Foreskin fibroblast (primary cell): ENCODE measurements at places on chromosomes 1 and 21.

GRCh38 chr1:197911857-197912696 is 5.1 kb upstream of the LHX9 start:
- DNase-seq: no peak

DNA sequence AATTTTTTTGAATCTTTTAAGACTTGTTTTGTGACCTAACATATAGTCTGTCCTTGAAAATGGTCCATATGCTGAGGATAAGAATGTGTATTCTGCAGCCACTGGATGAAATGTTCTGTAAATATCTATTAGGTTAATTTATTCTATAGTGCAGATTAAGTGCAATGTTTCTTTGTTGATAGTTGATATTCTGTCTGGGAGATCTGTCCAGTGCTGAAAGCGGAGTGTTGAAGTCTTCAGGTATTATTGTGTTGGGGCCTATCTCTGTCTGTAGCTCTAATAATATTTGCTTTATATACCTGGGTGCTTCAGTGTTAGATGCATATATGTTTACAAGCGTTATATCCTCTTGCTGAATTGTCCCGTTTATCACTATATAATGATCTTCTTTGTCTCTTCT is 7.7 kb upstream of the KLHL12 start:
- DNase-seq: no peak

DNA sequence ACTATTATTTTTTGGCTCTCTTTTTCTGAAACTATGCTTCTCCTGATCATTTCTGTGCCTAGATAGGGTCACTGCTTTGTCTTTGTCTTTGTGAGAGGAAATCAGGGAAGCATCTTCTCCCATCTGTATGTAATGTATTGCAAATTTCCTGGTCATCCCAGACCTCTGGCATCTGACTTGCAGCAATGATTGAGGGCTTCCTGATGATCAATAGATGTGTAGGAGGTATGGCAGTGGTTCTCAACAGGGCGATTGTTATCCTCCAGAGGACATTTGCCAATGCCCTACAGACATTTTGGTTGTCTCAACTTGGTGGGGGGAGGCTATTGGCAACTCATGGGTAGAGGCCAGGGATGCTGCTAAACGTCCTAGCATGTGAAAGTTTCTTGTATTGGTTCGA is 64.7 kb downstream of the RGL1 start:
- peak; percentile 64 for DNase-seq

DNA sequence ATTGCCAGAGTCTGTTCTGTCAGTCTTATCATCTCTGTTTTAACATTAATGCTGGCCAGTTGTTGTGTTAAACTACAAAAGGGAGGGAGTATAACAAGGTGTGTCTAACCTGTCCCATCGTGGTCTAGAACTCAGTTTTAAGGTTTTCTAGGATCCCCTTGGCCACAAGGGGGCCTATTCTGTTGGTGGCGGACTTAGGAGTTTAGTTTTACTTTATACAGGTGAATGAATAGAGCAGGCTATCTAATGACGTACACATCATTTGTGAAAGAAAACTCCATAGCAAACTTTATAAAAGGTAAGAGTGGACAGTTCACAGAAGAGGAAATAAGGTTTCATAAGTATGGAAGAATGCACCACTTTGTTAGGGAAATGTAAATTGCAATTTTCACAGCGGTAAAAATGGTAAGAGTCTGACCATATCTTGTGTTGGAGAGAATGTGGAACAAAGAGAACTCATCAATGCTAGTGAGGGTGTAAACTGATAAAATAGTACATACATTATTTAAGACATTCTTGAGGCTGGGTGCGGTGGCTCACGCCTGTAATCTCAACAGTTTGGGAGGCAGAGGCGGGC is 2.5 kb upstream of the ATF6 start:
- peak; percentile 33 for DNase-seq

- DNase-seq: no peak
These were observed 24.9 kb downstream of the USP25 start for GRCh38 chr21:15754640-15755039.

- no peak for DNase-seq
These were observed 42.1 kb upstream of the LEPR start for GRCh38 chr1:65378247-65378946.

DNA sequence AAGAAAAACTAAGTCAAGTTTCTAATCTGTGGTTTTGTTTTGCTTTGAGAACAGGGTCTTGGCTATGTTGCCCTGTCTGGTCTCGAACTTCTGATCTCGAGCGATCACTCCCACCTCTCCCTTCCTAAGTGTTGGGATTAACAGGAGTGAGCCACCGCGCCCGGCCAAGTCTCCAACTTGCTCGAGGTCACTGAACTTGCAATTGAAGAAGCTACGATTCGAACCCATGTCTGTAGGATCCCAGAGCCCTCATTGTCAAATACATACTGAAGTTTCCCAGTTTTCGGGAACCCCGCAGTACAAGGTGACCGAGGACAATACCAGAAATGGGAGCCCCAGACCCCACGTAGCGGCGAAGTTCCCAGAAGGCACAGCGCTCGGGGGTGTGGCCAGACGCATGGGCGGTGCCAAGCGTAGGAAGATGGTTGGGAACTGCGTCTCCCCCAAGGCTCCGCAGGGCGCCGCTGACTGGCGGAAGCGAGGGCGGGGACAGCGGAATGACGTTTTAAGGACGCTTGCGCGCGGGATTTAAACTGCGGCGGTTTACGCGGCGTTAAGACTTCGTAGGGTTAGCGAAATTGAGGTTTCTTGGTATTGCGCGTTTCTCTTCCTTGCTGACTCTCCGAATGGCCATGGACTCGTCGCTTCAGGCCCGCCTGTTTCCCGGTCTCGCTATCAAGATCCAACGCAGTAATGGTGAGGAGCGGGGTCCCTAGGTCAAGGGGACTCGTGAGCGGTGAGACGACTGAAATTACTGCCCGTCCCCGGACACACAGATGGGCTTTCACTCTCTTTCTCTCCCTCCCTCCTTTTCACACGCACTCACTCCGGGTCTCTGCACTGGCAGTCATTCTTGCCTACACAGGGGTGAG is at the start of gene KIF2C:
KIF2C (plus strand) TSS at position 531 of the 872 bp plus-strand sequence; CDS start at position 627, 96 bp downstream.
- peak; percentile 97 for DNase-seq

GRCh38 chr1:107514841-107515240 is 374.0 kb downstream of the NTNG1 start:
- DNase-seq: no peak
